Left lobe of liver (tissue), 2 donors: ENCODE measurements at places on chromosomes 16 and 17.
A peak's percentile ranks its signal among the peaks of the same experiment; 100 is the strongest.

DNA sequence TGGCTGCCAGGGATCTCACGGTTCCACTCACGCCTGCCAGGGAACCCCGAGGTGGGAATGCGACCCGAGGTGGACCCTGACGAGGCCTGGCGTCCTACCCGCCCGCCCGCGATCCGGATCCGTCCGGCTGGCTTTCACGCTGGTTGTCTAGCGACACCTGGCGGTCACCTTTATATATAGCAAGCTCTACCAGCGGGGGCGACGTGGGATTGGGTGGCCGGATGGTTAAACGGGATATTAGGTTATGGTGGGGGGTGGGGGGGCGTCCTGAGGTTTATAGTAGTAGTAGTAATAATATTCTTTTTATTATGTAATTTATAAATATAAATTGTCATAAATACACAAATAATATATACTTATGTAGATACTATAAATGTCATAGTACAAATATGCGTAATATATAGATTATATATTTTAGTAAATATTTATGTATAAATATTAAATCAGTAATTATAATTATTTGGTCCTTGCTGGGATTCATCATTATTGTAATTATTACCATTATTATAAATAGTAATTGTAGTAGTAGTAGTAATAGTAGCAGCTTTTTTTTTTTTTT, 136.9 kb downstream of the KCNJ12 start:
- peak; percentile 73 for DNase-seq

DNA sequence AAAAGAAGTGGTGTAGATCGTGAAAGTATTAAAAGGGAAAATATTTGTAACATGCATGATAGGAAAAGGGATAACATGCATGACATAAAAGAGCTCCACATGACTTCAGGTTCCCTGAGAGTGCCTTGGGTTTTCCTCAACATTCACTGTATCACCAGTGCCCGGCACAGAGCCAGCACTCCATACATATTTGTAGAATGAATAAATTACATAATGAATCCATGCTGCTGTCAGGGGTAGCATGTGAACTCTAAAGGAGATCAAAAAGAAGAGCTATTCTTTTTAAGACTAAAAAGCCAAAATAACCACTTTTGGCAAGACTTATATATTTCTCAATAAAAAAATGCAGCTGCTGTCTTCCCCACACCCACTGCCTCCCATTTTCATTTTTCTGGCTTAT, 2.7 kb upstream of the ZNF594 start:
- DNase-seq = no peak

- DNase-seq = no peak
Measured at GRCh38 chr16:57031156-57031555, 41.8 kb downstream of the NLRC5 start.

DNA sequence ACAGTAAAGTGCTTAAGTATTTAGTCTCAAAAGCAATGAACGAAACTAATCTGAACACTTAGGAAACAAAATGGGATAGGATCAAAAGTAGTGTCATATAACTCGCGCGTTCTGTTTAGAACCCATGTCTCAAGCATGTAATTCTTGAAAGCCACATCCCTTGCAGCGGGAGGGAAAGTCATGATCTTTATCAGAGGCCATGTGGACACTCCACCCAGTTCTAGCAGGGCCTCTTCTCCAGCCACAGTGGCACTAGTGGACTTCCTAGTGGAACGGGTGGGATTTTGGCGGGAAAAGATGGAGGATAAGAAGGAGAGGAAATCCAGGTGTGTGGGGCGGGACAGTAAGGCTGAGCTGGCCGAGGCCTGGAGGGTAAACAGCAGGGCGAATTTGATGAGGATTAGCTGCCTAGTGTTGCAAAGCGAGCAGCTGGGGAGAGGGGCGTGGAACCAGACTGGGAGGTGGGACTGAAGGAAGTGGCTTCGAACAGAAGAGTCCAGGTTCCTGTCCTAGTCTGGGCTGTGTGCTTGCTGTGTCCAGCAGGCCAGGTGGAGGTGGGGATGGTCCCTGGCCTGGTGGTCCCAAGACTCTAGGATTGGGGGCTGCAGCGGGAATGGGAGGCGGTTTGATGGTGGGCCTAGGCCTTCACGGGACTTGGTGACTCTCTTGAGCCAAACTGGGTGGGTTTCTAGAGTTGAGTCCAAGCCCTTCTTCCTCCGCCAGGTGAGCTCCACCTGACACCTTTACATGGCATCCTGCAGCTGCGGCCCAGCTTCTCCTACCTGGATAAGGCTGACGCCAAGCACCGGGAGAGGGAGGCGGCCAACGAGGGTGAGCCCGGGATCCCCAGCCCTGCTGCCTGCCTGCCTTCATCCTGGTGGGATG, 15.9 kb downstream of the POLR3E start:
- no peak for DNase-seq

- no peak for DNase-seq
Measured at GRCh38 chr16:49645263-49645662, 210.6 kb downstream of the ZNF423 start.

DNA sequence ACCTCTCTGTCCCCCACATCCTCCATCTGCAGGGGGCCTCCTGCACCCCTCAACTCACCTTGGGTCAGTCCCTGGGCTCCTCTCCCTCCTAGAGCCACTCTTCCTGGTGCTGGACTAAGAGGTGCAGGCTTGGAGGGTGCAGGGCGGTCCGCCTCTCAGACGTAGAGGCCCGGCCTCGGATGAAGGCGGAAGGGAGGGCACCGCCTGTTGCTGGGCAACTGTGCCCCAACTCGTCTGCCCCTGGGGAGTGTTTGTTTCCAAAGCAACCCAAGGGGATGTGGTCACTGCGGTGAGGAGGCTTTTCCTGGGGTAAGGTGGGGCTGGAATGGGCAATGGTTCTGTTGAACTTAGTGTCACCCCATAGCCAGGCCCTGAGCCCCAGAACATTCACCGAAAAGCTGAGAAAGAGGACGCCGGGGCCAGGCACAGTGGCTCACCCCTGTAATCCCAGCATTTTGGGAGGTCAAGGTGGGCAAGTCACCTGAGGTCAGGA, at the start of gene C16orf54:
TSS of gene C16orf54 (minus strand) at position 138 of the 493 bp plus-strand sequence. CDS start 1,039 bp downstream, outside the sequence.
- DNase-seq = peak; percentile 64

- DNase-seq = no peak
Measured at GRCh38 chr17:4766201-4766600, 5.5 kb upstream of the TM4SF5 start.

- peak; percentile 89 for DNase-seq
Measured at GRCh38 chr17:50199803-50200456, 1.5 kb downstream of the COL1A1 start.

GRCh38 chr16:2343211-2343610, 2.7 kb upstream of the ABCA3 start:
- DNase-seq = no peak

- no peak for DNase-seq
Measured at GRCh38 chr17:48672340-48672739, 46.2 kb upstream of the HOXB9 start.

DNA sequence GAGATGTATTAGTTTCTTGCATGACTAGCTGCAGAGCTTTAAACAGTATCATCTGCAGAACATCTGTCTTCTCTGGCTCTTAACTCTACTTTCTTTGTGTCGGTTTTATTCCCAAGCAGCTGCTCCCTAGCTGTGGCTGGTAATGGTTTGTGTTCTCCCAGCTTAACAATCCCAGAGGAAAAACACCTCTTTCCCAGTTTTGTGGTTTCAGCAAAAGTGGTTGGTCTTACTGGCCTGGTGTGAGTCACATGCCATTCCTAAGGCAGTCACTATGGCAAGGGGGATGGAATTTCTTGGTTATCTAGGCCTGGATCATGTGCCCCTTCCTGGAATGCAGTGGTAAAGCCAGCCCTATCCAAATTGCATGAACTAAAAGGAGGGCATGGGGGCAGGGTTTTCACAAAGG, 27.5 kb downstream of the OMG start:
- no peak for DNase-seq

DNA sequence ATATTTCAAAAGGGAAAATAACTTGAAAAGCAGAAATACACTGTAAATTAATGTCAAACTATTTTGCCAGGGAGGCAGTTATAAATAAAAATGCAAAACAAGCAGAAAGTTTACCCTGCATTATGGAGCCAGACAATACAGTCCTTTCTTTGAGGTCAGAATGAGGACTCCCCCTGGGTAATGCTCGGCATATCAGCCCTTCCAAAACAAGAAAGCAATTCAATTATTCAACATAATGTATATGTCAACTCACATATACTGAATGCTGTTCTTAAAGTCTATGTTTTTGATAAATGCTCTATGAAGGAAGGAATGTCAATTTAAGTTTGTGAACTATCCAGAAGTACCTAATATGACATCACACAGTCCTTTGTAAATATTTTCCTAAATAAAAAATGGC, 72.4 kb downstream of the TTC19 start:
- no peak for DNase-seq

DNA sequence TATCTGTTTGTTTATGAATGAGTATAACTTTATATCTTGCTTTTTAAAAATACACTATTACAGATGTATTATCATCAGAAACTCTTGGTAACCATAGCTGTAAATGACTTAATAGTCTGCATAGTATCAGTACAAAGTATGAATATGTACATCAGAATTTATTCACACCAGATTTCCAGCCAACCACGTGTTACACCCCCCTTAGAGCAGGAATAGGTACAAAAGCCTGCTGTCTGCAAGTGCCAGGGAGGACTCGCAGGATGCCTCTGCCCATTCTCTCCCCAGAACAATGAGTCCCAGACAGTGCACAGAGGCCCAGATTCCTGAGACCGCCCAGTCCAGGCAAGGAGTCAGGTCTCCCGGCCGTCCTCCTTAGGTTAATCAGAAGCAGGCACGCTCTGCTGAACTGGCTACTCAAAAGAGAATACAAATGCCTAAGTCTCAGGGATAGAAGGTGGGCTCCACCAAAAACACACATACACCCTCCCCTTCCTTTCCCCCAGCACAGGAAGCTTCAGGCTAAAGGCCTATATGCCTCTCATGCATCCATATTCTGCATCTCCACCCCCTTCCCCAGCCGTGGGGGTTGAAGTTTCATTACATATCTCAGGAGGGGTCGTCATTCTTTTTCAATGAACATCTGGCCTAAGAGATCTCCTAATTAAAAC, 159.1 kb upstream of the CDH11 start:
- no peak for DNase-seq

- no peak for DNase-seq
Measured at GRCh38 chr16:55056585-55057401, 126.1 kb downstream of the IRX5 start.

GRCh38 chr16:27762441-27762840, 212.5 kb downstream of the KATNIP start:
- DNase-seq = no peak

GRCh38 chr17:43427362-43428043, 28.7 kb downstream of the ARL4D start:
- DNase-seq = peak; percentile 58

DNA sequence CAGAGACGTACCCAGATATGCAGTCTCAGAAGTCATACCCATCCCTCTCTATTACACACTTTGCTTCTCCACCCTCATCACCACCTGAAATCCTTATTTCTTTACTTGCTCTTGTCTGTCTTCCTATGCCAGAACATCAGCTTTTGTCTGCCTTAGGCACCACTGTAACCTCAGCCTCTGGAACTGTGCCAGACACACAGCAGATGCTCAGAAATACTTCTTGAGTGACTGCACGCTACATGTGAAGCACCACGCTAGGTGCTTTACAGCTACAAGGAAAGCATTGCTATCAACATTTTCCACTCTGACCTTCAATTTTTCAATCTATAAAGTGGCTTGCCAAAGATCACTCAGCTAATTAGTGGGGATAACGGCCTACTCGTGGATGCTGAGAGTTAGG, 226.8 kb downstream of the CHD9NB start:
- DNase-seq = no peak

DNA sequence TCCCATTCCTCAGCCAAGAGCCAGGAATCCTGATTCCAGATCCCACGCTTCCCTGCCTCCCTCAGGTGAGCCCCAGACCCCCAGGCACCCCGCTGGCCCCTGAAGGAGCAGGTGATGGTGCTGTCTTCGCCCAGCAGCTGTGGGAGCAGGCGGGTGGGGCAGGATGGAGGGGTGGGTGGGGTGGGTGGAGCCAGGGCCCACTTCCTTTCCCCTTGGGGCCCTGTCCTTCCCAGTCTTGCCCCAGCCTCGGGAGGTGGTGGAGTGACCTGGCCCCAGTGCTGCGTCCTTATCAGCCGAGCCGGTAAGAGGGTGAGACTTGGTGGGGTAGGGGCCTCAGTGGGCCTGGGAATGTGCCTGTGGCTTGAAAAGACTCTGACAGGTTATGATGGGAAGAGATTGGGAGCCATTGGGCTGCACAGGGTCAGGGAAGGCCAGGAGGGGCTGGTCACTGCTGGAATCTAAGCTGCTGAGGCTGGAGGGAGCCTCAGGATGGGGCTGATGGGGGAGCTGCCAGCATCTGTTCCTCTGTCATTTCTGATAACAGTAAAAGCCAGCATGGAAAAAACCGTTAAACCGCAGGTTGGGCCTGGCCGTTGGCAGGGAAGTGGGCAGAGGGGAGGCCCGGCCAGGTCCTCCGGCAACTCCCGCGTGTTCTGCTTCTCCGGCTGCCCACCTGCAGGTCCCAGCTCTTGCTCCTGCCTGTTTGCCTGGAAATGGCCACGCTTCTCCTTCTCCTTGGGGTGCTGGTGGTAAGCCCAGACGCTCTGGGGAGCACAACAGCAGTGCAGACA, at the start of gene SPN:
TSS of gene SPN (plus strand) at position 232 of the 791 bp plus-strand sequence. CDS start at position 714, 482 bp downstream.
- DNase-seq = no peak

DNA sequence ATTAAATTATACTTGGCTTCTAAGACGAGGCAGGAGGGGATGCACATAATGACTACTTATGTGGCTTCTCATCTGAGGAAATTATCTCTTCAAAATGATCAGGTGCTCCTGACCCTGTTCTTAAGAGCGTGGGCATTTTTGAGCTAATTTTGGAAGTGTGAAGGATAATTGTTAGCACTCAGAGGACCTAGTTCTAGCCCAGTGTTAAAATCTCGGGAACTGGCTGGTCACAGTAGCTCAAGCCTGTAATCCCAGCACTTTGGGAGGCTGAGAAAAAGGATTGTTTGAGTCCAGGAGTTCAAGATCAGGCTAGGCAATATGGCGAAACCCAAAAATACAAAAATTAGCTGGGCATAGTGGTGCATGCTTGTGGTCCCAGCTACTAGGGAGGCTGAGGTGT, 103.0 kb upstream of the DHX40 start:
- no peak for DNase-seq

GRCh38 chr17:17822189-17822588, 14.6 kb downstream of the SREBF1 start:
- DNase-seq = peak; percentile 88

GRCh38 chr16:68331879-68332410, 21.1 kb downstream of the PRMT7 start:
- no peak for DNase-seq

- peak; percentile 77 for DNase-seq
Measured at GRCh38 chr17:80260069-80260535, 550 bp upstream of the RNF213 start.

DNA sequence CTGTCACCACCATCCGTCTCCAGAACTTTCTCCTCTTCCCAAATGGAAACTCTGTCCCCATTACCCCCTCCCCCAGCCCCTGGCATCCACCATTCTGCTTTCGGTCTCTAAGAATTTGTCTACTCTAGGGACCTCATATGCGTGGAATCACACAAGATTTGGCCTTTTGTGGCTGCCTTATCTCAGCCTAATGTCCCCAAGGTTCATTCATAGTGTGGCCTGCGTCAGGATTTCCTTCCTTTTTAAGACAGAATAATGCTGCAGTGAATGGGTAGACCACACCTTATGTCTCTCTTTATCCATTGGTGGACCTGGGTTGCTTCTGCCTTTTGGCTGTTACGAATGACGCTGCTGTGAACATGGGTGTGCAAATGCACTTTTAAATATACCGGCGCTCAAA, 139.7 kb upstream of the PLCG2 start:
- no peak for DNase-seq

- no peak for DNase-seq
Measured at GRCh38 chr17:32239456-32239855, 26.2 kb upstream of the RHBDL3 start.
